ENCODE measurements at places on chromosomes 5 and 9. TPM values are rescaled to one million over a fixed set of nuclear protein-coding genes. Genes with fewer than 3 reads are reported as not detected.

SPATA31E1 gene
- total RNA-seq, result not detected

HMMR gene
- 0.23 TPM for total RNA-seq

ZNF346 gene
- total RNA-seq, result 12.0 TPM

GDF9 gene
- total RNA-seq, result 0.47 TPM

TTC23L gene
- total RNA-seq, result not detected

SLC22A5 gene
- 4.2 TPM for total RNA-seq

NUTM2G gene
- not detected for total RNA-seq

NOTCH1 gene
- total RNA-seq, result 11.8 TPM

ADRA1B gene
- total RNA-seq, result not detected

FOXI1 gene
- not detected for total RNA-seq

KLHL3 gene
- 3.4 TPM for total RNA-seq

TRIM7 gene
- total RNA-seq, result 2.9 TPM

HAVCR1 gene
- total RNA-seq, result not detected

FUT7 gene
- not detected for total RNA-seq

PCDHA5 gene
- 0.08 TPM for total RNA-seq

C5orf34 gene
- total RNA-seq, result 2.5 TPM

AJM1 gene
- 0.90 TPM for total RNA-seq

DAPK1 gene
- total RNA-seq, result 43.5 TPM

RMI1 gene
- total RNA-seq, result 3.0 TPM

C9orf85 gene
- total RNA-seq, result 11.7 TPM
